ENCODE measurements at places on chromosomes 11 and 22.

DNA sequence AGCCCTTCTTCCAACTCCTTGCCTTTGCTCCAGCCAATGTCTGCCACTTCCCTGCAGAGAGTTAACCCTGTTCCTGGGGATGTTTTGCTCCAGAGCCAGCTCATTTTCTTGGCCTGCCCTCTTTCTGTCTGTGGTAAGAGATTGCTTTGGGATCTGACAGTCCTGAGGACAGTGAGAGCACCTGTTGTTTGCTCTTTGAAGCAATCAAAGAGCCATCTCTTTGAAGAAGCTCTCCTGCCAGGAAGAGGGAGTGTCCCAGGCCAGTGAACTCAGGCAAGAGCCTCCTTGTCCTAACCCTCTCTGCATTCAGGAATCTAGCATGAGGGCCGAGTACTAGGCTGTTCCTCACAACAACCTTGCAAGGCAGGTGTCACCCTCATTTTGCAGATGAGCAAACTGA lies 42.2 kb downstream of the TRAF6 start:
- no peak for DNase-seq

DNA sequence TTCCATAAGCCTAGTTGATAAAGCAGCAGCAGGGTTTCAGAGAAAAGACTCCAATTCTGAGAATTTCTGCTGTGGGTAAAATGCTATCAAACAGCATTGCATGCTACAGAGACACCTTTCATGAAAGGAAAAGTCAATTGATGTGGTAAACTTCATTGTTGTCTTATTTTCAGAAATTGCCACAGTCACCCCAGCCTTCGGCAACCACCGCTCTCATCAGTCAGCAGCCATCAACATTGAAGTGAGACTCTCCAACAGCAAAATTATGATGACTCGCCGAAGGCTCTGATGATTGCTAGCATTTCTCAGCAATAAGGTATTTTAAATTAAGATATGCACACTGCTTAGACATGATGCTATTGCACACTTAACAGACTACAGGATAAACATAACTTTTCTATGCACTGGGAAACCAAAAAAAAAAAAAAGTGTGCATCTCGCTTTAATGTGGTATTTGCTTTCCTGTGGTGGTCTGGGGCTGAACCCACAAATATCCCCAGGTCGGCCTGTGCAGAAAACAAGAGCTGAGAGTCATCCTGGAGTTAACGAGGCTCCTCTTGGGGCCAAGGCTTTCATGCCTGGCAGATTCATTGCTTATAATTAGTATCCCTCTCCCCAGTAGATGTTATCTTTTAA lies 192.1 kb downstream of the CTTN start:
- DNase-seq, result no peak

GRCh38 chr11:2685566-2686359 lies 14.0 kb downstream of the KCNQ1OT1 start:
- peak; percentile 7 for DNase-seq

DNA sequence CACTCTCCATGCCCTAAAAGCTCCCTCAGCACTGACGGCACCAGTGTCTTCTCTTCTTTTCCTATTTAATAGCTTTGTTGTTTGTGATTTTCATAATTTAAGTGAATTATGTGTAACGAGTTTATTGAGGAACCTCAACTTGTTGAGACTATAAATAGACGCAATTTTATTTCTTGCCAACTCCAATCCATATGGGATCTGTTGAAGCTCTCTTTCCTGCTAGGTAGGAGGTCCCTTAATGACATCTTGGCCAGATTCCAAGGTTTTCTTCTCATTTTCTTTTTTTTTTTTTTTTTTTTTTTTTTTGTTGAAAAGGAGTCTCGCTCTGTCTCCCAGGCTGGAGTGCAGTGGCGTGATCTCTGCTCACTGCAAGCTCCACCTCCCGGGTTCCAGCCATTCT lies 14.2 kb downstream of the RTL6 start:
- no peak for DNase-seq

DNA sequence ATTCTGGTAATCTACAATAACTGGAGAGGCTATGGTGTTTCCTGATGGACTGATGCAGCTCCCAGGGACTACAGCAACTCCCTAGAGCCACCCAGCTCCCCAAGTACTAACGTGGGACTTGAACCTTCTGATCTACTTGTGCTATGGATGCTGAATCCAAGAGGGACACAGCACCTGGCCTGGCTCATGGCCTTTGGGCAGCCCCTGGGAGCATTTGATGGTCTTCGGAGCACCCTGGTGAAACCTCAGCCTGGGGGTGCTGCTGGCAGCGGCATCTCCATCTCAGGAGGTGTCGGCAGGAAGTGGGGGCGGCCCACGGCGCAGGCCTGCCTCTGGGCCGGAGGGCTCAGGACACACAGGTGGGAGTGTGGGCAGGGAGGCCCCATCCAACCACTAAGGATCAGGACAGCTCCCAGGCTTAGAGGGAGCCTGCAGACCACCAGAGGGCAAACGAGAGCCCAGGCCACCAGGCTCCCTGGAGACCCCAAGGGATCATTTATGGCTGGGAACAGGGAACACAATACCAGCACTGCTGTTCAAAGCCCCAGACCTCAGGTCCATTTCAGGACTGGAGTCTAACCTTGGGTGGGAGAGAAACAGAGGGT lies 8.7 kb downstream of the EHD1 start:
- no peak for DNase-seq

GRCh38 chr22:47853750-47854149 lies 1091.3 kb downstream of the TBC1D22A start:
- DNase-seq, result no peak

- no peak for DNase-seq
These were observed 2.2 kb upstream of the PNPLA3 start for GRCh38 chr22:43921370-43921769.

- DNase-seq, result no peak
These were observed 16.2 kb upstream of the ME3 start for GRCh38 chr11:86688398-86689179.

- DNase-seq, result no peak
These were observed 16.6 kb downstream of the SLC43A3 start for GRCh38 chr11:57410287-57410686.

DNA sequence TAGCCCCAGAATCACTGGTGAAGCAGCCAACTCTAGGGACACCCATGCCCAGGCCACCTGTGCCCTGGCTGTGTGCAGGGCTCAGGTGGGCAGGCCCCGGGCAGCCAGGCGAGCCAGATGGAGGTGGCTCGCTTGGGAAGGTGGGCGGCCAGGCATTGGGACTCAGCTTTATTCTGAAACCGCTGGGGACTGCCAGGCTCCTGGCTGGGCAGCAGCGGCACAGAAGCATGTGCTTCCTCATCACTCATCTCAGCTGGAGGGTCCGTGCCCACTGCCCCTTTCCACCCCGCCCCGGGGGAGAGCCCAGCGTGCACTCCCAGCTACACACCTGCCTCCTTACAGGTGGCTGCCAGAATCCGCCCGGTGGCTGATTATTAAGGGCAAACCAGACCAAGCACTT lies 27.1 kb upstream of the SLC22A12 start:
- DNase-seq, result no peak

- DNase-seq, result peak; percentile 3
These were observed 121.7 kb downstream of the BRD1 start for GRCh38 chr22:49705972-49706352.

DNA sequence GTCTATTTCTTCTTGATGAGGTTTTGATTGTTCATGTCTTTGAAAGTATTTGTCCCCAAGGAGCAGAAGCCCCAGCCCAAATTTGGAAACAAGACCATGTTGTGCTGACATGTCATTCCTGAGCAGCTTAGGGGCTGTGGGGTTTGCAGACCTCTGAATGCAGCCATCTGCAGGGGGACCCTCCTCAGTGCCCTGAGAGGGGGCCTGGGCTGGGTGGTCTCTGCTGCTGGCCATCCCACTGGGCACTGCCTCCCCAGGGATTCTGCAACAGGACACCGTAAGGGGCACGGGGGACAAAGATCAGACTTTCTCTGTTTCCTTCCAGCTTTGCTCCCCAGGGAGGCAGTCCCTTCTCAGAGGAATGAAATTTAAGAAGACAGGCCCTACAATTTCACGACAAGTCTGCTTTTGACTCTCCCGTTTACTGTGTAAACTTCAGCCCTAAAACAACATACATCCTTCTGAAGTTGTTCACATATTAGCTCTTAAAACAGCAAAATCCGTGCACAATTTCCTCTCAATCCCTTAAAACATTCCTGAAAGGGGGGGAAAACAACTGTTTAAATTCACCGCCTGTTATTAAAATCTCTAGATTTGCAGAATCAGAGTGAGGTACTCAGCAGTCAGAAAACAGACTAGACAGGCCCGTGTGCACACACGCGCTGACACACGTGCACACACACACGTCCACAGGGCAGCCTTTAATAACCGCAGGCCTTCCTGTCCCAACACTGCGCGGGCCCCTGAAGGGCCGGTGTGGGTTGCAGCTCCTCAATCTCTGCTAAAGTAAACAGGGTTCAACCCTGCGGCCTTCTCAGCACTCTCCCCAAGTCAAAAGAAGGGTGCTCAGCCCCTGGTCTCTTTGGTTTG lies 109.8 kb downstream of the KCNQ1 start:
- peak; percentile 7 for DNase-seq

DNA sequence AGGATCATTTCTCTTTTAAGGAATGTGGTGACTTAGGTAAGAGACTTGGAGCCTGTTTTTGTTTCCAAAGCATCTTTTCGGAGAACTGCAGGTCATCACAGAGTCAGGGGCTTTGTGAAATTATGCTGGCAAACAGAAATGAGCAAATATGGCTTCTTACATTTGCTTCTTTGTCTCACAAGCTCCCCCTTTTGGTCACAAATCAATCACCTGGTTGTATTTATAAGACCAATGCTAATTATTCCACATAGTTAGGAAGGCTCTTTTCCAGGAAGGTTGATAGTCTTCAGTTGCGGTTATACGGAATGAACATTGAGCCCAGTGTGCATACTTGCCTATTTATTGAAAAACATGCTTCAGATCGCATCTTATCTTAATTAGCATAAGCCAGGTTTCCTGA lies 34.6 kb upstream of the CEP126 start:
- no peak for DNase-seq

DNA sequence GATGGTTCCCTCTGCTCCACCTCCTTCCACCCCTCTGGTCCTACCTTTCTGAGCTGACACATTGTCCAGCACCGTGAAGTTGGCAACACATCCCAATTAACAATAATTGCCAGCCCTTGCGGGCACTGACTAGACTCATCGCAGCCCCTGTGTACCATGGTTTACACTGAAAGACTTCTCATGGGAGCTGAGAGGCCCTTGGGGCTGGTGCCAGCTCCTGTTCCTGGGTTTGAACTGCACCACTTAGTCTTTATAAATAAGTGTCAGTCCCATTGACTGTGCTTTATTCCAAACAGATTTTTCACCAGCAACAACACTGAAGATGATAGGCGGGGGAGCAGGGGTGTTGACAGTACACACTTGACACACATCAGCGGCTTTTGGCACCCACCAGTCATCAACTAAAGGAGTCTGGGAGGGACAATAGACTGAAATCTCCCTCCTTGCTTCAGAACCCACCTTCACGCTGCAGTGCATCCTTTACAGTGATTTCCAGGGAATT lies 447.3 kb downstream of the NTM start:
- no peak for DNase-seq

DNA sequence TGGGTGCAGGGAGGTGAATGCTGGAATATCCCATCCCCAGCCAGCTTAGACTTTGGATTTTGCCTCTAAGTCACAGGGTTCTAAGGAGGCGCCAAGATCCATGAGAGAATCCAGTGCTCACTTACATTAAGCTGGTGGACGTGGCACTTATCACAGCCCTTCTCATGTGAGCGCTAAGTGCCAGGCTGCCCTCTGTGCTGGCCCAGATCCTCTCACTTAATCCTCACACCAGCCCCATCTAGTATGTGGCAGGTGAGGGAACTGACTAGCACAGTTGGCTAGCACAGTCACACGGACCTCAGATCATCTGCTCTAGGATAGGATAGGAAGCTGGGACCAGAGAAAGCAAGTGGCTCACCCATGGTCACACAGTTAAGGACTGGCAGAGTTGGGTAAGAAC lies 3.6 kb downstream of the HMOX1 start:
- DNase-seq, result no peak

GRCh38 chr22:37508431-37508992 lies 10.7 kb downstream of the CARD10 start:
- DNase-seq, result no peak

DNA sequence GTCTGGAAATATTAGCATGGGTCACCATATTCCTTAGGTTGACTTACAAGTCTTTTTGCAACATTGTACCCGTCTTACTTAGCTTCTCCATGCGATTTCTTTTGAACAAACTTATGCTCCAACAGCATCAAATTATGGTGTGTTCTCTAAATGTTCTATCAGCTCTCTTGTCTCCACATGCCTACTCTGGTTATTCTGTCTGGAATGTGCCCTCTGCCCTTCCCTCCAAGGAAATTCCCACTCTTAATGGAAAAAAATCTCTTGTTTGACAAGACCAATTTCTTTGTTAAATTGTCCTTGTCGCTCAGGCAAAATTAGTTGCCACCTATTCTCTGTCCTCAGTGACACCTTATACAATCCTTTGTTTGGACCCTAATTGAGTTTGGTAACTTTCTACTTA lies 522.8 kb upstream of the LUZP2 start:
- no peak for DNase-seq

DNA sequence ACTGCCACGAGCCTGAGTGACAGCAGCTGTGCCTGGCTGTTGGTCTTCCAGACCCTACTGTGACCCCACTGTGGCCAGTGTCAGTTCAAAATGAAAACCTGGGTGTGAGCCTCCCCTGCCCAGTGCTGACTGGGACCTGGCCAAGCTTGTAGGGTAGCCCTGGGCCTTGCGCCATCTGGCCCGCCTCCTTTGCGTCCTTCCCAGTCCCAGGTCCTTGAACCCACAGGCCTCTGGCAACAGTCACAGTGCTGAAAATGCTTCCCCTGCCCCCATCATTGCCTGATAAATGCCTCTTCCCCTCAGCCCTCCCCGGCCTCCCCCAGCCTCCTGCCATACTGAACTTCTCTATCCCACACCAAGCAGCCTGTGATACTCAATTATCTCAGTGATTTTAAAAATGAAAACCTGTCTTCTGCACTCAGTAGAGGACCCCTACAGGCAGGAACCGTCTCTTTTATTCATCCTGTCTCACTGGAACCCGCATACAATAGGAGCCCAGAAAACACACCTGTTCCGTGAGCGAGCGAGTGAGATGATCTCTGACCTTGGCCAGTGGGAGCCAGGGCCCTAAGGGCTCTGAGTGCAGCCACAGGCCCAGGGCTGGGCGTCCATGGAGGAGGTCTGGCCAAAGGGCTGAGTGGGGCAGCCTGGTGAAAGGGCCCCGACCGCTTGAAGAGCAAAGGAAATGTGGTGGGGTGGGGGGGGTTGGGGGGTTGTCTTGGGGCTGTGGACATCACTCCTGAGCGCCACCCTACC lies 49.7 kb upstream of the TTLL12 start:
- DNase-seq, result no peak

DNA sequence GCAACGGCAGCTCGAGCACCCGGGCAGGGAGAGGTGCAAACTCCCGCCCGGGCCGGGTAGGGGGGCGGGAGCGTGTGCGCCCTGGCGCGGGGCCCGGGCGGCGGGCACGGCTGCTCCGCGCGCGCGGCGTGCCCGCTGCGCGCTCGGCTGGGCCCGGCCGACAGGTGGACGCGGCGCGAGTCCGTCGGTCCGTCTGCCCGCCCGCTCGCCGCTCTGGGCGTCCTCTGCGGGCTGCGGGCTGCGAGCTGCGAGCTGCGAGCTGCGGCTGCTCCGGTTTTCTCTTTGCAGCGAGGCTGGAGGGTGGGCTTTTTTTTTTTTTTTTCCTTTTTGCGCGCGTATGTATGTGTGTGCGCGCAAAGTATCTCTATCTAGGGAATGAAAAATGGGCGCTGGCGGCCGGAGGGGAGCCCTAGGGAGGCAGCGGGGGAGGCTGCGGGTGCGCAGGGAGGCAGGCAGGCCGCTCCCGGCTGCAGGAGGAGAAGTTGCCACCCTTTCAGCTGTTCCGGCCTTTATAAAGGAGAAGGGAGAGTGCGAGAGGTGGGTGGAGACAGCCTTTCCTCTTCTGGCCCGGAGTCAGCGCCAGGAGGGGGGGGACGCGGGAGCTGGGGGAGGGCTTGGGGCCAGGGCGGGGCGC lies at the start of gene PDGFB:
Gene PDGFB (minus strand): TSS at position 487 of the 634 bp plus-strand sequence. CDS start 1,019 bp downstream, outside the sequence.
- DNase-seq, result no peak
